ENCODE measurements at places on chromosomes 13 and 19. TPM values are rescaled to one million over a fixed set of nuclear protein-coding genes. Genes with fewer than 3 reads are reported as not detected.

MAP1S gene
- 25.1 TPM for total RNA-seq

ACTL9 gene
- not detected for total RNA-seq

S1PR2 gene
- total RNA-seq: 5.9 TPM

FOSB gene
- total RNA-seq: 0.51 TPM

SBNO2 gene
- total RNA-seq: 15.1 TPM

ADGRE1 gene
- total RNA-seq: 0.24 TPM

ELANE gene
- 1.3 TPM for total RNA-seq

KIR3DL1 gene
- total RNA-seq: not detected

SBK2 gene
- total RNA-seq: 15.6 TPM

IFNL1 gene
- not detected for total RNA-seq

ZNF329 gene
- total RNA-seq: 6.5 TPM

ICAM5 gene
- 0.11 TPM for total RNA-seq

KLK7 gene
- not detected for total RNA-seq

PLK5 gene
- total RNA-seq: not detected

COX6B2 gene
- total RNA-seq: not detected

DCT gene
- 0.22 TPM for total RNA-seq

PSG7 gene
- total RNA-seq: not detected

SYT5 gene
- total RNA-seq: not detected

TTC9B gene
- total RNA-seq: not detected

SRRM5 gene
- total RNA-seq: 0.13 TPM

KLK4 gene
- not detected for total RNA-seq

NCLN gene
- 24.9 TPM for total RNA-seq

FPR1 gene
- 3.5 TPM for total RNA-seq

ZNF677 gene
- 21.1 TPM for total RNA-seq

CEACAM3 gene
- total RNA-seq: not detected

PODNL1 gene
- 3.1 TPM for total RNA-seq

FXYD1 gene
- 580 TPM for total RNA-seq

ANGPTL4 gene
- 13.9 TPM for total RNA-seq

ATP7B gene
- total RNA-seq: 3.6 TPM

KIR2DL4 gene
- total RNA-seq: not detected

PALM3 gene
- total RNA-seq: not detected

TMEM86B gene
- total RNA-seq: 2.3 TPM

TMPRSS9 gene
- total RNA-seq: not detected

CNMD gene
- not detected for total RNA-seq

PPM1N gene
- total RNA-seq: 0.75 TPM

RAVER1 gene
- total RNA-seq: 9.9 TPM

BEST2 gene
- not detected for total RNA-seq

TPGS1 gene
- 10.8 TPM for total RNA-seq

GSX1 gene
- total RNA-seq: not detected
